Breast epithelium (tissue), 4 donors: ENCODE measurements at places on chromosomes 5 and 9. TPM values are rescaled to one million over a fixed set of nuclear protein-coding genes. Genes with fewer than 3 reads are reported as not detected.

GRCh38 chr5:78925129-78925876 lies 59.8 kb downstream of the ARSB start:
- DNase-seq: no peak

DNA sequence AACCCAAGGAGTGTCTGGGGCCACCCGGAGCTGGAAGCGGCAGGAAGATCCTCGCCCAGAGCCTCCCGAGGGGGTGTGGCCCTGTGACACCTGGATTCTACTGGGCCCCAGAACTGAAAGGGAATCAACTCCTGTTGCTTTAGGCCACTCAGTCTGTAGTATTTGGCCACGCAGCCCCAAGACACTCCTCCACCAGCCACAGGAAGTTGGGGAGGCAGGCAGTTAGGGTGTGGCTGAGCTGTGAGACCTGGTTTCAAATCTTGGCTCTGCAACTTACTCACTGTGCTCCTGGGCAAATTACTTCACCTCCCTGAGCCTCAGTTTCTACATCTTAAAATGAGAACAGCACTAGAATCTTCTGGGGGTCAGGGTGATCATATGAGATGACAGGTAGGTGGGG lies 119.8 kb upstream of the PPP1R26 start:
- no peak for DNase-seq

GRCh38 chr5:158462349-158463114 lies 603.6 kb upstream of the CLINT1 start:
- no peak for DNase-seq

DNA sequence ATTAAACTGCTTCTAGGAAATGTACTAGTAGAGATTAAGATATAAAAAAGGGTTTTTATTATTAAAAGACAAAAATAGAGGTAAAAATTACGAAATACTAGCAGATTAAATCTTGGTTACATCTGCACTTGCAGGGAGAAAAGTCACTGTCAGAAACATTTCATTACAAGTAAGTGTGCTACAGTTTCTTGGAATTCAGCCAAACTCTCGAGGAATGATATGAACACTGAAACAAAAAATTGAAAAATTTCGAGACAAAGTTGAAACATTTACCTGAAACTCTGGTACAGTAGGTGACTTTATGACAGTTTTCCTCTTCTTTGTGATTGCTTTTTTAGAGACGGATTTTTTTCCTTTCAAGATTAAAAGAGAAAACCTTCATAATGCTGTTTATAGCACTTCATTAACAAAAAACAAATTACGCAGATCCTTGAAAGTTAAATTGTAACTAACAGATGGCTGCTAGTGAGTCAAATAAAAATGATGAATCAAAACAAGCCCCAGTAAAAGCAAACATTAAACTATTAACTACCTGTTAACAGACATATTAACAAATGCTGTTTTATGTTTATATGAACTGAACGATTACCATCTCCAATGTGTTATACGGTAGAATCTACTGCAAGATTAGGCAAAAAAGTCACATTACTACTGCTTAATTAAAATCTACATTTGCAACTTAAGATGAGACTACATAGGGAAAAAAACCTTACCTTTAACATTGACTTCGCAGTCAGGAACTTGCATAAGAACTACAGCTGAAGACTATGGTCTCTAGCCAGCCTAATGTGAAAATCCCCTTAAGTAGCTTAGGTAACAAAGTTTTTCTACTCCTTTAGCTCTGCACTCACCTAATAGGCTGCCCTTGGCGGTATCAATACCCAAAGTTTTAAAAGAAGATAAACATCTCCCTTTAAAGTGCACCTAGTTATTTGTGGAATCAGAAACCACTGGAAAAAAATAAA lies 61.4 kb downstream of the RANBP6 start:
- no peak for DNase-seq

- no peak for DNase-seq
These were observed 196.3 kb downstream of the PSAT1 start for GRCh38 chr9:78493166-78493742.

DNA sequence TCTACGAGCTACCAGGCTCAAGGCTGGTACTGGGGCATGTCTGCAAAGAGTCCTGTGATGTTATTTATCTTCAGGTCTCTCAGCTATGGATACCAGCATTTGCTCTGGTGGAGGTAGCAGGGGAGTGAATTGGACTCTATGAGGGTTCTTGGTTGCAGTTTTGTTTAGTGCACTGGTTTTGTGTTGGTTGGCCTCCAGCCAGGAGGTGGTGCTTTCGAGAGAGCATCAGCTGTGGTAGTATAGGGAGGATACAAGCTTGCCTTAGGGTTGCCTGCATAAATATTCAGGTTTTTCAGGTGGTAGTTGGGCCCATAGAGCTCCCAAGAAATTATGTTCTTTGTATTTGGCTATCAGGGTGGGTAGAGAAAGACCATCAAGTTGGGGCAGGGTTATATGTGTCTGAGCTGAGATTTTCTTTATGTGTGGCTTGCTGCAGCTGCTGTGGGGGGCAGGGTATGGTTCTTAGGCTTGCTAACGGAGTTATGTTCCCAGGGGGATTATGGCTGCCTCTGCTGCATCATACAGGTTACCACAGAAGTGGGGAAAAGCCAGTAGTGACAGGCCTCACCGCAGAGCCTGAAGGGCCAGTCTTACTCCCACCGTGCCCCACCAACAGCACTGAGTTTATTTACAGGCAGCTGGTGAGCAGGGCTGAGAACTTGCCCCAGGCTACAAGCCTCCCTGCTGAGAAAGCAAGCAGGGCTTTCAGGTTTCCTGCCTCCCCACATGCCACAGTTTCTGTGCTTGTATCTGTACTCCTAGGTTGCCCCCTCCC lies 9.7 kb upstream of the RIOK2 start:
- no peak for DNase-seq

DNA sequence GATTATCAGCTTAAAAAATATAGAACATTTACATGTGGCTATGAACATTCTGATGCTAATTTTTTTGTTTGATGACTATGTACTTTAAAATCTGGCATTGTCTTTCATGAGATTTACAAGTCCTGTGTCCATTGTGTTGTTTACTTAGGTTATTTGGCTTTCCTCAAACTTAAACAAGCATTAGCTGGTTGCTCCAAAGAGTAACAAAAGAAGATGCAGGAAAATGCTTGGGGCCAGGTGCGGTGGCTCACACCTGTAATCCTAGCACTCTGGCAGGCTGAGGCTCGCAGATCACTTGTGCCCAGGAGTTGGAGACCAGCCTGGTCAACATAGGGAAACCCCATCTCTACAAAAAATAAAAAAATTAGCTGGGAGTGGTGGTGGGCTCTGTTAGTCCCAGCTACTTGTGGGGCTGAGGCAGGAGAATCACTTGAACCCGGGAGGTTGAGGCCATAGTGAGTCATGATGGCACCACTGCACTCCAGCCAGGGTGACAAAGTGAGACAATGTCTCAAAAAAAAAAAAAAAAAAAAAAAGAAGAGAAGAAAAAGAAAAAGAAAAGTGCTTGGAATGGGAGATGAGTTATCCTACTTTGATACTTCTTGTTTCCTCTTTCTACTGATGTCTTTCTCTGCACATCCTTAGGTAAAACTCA lies 39.7 kb downstream of the PAM start:
- no peak for DNase-seq

DNA sequence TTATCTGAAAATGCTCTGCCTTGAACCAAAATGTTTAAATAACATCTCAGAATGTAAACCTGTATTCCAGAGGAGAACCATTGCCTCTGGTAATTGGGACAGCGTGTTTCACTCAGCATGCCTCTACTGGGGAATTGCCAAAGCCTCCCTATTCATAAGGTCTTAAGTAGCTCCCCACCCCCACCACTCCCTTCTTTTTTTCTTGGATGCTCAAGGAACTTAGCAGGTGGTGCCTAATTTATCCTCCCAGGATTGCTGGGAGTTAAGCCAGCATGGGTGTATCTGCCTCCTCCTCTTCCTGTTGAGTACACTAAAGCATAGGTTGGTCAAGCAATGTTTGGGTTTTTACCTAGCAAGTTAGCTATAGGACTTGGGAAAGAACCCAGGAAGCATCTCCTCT lies 220.2 kb downstream of the DMAC1 start:
- DNase-seq: no peak

DNA sequence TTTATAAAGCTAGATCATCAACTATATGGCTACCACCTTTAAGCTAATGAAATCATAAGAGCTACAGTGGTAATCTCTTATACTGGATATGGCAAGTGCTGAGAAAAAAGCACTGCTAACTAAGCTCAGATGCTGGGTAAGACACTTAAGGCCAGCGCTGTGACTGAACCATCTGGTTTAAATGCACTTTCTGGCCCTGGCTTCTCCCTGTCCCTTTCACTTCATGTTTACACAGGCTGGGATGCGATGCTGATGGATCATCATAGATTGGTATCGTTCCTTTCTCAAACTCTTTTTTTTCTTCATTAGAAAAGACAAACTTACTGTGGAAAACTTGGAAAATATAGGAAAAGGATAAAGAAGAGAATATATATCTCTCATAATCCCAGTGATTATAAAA lies 52.3 kb downstream of the KIF24 start:
- DNase-seq: no peak

- DNase-seq: no peak
These were observed 71.1 kb downstream of the MAPKAP1 start for GRCh38 chr9:125635888-125636287.

DNA sequence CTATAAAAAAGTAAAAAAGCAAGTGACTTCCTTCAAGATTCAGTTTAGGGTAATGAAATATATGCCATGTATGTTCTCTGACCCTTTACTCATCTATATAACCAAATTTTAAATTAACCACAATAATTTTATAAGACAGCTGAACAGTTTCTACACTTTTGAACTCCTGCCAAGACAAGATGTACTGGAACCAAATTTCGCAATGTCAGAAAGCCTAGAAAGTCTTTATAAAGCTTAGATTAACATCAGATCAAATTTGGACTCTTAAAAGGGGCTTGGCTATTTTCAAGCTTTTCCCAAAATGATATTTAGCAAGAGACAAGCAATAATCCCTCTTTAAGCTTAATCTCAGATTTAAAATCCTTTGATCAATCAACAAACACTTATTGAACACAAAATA lies 362.6 kb downstream of the PTPRD start:
- DNase-seq: no peak

GRCh38 chr5:159471904-159472303 lies 141.6 kb upstream of the IL12B start:
- DNase-seq: no peak

DNA sequence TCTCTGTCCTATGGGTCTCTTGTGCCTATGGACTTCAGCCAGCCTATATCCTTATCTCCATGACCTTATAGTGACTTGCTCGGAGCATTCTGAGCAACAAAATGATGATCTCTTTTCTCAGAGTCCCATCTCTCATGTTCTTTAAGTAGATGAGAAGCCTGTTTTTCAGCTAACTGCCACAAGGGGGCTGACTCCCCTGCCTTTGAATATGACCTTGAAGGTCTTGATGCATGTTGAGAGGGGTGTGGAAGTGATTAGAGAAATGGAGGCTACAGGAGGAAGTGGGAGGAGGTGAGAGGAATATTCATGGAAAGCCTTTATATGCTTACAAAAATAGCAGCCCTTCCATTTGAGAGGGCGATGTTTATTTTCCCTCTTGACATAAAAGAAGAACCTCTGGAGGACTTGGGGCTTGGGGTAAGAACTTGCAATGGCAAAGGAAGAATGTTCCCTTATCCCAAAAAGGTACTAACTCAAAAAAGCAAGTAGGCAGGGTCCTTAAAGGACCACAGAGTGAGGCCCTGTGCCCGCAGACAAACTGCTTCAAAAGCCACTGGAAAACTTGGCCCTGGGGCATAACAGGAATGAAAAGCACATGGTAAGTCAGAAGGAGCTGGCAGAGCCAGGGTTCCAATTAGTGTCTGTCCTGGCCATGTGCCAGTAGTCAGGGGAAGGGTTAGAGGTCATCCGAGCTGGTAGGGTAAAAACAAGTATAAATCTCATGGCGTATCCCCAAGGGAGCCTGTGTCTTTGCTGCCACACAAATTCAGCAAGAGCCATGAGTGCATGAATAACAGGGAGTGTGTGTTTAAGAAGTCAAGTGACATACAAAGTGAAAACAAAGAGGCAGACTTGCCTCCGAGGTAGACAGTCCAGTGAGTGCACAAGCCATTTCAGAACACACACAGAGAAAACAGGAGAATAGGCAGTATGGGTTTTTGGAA lies 39.1 kb downstream of the FGD3 start:
- peak; percentile 16 for DNase-seq

GRCh38 chr5:128949847-128950546 lies 15.3 kb upstream of the SLC27A6 start:
- no peak for DNase-seq

DNA sequence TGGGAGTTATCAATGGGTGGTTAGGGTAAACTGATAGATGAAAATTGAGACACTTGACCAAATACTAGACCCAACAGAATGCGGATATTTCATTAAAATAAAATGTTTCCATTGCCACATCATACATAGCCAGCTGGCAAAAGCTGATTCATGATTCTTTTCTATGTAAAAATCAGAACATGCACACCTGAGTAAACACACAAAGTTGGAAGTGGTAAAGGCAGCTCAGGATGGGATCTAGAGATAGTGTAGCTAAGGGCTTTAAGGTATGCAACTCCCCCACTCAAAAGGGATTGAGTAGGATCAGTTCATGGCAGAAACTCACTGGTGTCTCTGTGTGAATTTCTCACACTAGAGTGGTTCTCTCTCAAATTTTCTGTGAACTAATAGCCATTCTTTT lies 541.1 kb upstream of the GRAMD2B start:
- DNase-seq: no peak

DNA sequence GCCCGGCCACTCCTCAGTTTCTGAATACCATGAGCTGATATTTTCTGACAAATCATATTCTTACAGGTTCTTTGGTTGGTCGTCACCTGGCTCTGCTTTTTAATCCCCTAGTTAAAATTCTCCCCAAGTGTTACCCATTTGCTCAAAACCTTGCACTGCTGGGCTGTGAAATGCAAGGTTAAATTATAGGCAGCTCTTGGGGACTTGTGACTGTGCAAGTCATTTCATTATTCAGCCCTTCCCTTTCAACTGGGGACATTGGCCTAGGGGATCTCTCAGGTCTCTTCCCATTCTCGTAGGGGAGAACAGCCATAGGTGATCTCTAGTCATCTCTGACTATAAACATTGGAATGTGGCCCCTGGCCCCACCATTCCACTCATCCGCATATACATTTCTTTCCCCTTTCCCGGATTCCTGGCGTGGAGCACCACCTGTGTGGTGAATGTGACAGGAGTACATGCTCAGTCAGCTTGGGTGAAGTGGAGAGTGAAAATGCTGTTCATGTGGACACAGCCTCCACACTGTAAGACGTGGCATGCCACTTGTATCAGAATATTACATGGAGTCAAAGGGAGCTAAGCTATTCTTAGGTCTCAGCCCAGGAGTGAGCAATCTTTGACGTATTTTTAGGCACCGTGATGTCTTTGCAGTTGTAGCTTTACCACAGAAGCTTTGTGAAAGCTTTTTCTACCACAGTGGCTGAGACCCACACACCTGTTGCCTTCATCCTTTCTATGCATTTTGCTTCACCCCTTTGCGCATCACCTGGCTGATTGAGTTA lies 386.7 kb downstream of the KDM4C start:
- no peak for DNase-seq

- no peak for DNase-seq
These were observed 47.2 kb upstream of the ARL15 start for GRCh38 chr5:54357408-54358058.

EXOSC2 gene
- 32.2 TPM for total RNA-seq

GRM6 gene
- total RNA-seq: not detected

DOK3 gene
- 7.2 TPM for total RNA-seq

PCDHGA2 gene
- total RNA-seq: 4.6 TPM

SLCO6A1 gene
- total RNA-seq: not detected

LCN9 gene
- total RNA-seq: not detected

TBC1D13 gene
- 16.2 TPM for total RNA-seq
